ENCODE measurements at places on chromosomes 1 and 21. TPM values are rescaled to one million over a fixed set of nuclear protein-coding genes. Genes with fewer than 3 reads are reported as not detected.
A peak's percentile ranks its signal among the peaks of the same experiment; 100 is the strongest.

TRAF5 gene
- 84.0 TPM for total RNA-seq

DNA sequence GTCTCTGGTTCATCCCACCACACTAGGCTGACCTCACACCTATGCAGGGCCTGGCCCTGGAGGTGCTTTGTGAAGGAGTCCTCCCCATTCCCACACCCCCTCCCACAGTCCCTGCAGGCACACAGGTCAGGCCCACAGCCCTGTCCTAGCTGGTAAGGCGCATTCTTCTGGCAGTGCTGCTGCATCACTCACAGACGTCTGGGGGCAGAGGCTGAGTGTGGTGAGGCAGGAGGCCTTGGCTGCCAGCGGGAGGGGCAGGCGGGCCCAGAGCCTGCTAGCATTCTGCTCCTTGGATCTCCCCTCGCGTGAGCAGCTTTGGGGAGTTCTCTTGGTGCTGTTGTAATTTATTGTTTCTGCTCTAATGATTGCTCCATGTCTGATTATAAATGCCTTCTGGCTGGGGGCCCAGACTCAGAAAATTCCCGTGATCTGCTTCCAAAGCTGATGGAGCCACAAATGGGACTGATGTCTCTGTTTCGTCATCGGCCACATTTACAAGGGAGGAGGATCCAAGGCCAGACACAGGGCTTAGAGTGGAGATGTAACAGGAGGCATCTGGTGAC is 62.9 kb downstream of the TRABD2B start:
- no peaks in the 10 kb centered on the region for H3K36me3 ChIP-seq
- H3K4me1 ChIP-seq: no peaks in the 10 kb centered on the region
- no peak overlapping the region for H3K4me3 ChIP-seq
- no peak for DNase-seq
- H3K27me3 ChIP-seq: peaks cover 1% of the 10 kb centered on the region

DNA sequence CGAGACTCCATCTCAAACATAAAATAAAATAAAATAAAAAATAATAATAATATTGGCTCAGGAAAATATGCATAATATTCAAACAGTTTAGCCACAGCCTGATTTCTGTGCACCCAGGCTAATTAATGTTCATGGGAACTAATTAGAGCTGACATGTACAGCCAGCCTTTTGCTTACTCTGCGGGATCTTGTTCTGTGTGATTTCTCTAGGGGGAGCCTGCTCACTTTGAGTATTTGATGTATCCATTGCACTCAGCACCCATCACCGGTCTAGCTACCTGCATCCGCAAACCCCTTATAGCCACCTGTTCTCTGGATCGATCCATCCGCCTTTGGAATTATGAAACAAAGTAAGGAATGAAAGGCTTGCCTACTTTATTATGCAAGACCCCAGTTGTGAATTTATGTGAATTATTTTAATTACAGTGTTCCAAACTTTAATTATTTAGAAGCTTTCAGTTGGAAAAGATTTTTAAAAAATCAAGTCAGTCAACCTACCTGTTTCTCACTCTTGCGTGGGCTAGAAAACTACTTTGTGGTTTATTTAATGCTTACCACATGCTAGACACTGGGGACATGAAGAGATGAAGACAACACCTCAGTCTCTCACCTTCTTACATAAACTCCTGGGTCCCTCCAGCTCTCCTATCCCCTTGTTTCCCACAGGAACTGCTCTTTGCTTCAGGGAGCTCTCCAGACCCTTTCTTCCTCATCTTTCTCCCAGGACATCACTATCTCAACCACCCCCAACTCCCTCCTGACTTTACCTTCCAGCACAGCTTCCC is 25.4 kb downstream of the CFAP57 start:
- no peak overlapping the region for H3K27ac ChIP-seq
- H3K4me1 ChIP-seq: no peaks in the 10 kb centered on the region
- no peak overlapping the region for H3K4me3 ChIP-seq
- no peak for DNase-seq

- peaks cover 21% of the 10 kb centered on the region for H3K4me1 ChIP-seq
- H3K4me3 ChIP-seq: no peak overlapping the region
- peaks cover 6% of the 10 kb centered on the region for H3K36me3 ChIP-seq
- H3K27me3 ChIP-seq: no peaks in the 10 kb centered on the region
- H3K27ac ChIP-seq: no peak overlapping the region
- peak; percentile 74 for DNase-seq
Measured at GRCh38 chr1:37811027-37811655, 3.1 kb upstream of the YRDC start.

DNA sequence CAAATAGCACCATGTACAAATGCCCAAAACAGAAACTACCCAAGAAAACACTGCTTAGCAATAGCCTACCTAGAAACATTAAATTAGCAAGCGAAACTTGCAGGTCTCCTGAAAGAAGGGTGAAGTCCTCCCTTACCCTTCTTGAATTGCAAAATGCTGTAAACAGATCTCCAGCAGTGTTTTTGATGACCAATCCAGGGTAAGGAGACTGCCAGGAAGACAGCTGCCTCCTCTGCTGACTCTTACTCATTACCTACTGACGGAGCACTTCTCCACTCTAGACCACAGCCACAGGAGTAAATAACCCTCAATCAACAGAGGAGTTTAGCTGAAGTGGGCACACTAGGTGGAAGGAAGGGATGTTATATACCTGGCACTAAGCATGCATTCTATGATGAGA is 32.2 kb upstream of the GADD45A start:
- H3K36me3 ChIP-seq: no peaks in the 10 kb centered on the region
- no peak for DNase-seq
- no peak overlapping the region for H3K4me3 ChIP-seq
- H3K27ac ChIP-seq: no peak overlapping the region
